ENCODE measurements at places on chromosomes 7 and 10.

DNA sequence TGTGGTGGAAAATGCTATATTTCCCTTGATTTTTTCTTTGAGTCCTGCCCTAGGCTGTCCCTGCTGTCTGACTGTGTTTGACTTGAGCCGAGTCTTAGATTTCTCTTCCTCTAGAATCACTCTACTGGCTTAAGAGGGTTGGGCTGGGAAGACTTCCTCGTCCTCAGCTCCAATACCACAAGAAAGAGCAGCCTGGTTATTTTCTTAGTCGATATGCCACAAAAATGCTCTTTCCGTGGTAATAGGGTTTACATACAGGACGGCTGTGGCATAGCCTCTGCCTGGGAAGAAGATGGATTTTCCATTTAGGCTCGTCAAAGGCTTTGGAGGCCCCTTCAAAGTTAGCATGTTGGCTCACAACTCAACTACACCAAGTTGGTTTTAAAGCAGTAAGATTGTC is 212.0 kb upstream of the IGFBP3 start:
- no peak for DNase-seq

GRCh38 chr10:4154191-4154715 is 369.2 kb upstream of the KLF6 start:
- no peak for DNase-seq

GRCh38 chr10:29067628-29068027 is 221.2 kb upstream of the LYZL1 start:
- no peak for DNase-seq

DNA sequence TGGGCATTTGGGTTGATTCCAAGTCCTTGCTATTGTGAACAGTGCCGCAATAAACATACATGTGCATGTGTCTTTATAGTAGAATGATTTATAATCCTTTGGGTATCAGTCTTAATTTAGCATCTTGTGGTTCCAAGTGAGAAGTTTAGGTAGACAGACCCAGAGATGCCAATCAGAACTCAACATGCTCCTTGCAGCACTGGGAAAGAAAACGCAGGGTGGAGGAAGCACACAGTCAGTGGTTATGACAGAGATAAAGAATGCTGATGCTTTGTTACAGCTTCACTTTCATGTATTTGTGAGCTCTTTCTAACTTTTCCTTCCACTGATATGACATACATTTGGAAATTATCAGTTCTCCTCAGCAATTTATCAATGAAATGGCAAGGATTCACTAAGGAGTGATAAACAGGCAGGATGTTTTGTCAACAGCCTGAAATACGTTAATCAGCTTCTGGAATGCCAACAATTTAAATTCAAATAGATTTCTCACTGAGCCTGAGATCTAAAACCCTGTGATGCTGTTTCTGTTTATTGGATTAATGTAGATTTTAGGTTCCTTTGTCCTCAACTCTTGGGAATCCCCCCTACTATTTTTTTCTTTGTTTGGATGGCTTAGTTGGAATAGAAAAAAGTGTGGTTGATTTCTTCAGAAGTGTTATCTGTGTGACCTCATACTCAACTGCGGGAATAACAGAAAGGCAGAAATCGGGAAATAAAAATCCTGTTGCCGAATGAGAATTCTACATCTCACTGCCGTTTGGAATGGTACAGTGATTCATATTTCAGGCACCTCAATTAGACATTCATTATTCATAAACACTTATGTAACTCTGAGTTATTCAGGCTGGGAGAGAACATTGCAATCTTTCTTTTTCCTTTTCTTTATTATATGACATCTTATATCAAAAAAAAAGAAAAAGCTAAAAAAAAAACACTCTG is 675.0 kb downstream of the CNTNAP2 start:
- DNase-seq, result no peak

- DNase-seq, result no peak
Observed at GRCh38 chr7:122726881-122727280, 24.2 kb upstream of the RNF148 start.

GRCh38 chr7:50584793-50585408 is 19.7 kb upstream of the DDC start:
- DNase-seq, result peak; percentile 26

GRCh38 chr7:151895008-151895630 is 18.2 kb upstream of the PRKAG2 start:
- DNase-seq, result peak; percentile 98

DNA sequence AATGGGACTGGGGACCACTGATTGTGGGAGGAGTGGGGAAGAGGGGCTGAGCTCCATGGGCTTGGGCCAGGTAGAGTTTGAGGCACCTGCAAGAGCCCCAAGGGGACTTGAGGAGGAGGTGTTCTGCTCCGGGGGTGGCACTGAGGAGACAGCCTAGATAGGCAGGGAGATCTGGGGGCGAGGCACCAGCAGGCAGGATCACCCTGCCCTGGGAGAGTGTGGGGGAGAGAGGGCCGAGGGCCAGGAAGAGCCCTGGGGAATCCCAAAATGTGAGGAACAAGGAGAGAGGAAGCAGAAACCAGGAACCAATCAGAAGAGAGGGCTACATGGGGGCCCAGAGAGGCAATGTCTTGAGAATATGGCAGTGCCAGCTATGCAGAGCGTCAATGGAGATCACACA is 34.6 kb downstream of the LEP start:
- no peak for DNase-seq

GRCh38 chr10:74047871-74048270 is 50.0 kb downstream of the VCL start:
- DNase-seq, result no peak

DNA sequence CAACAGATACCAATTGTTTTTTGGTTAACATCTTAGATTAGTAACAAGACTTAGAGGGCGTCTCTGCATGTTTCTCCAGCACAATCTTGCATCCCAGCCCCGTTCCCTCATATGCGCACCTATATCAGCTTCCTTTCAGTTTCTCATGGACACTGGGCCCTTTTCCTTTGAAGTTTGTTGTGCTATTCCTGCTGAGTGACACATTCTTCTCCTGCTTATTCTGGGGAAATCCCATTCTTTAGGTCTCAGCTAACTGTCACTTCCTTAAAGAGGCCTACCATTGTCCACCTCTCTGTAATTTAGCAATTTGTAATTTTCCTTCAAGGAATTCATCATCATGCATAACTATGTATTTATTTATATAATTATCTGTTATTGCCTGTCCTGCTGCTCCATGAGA is 110.3 kb upstream of the STEAP1B start:
- DNase-seq, result no peak

Data from DMS79 (cell line).